ENCODE measurements at places on chromosomes 6 and 20.

DNA sequence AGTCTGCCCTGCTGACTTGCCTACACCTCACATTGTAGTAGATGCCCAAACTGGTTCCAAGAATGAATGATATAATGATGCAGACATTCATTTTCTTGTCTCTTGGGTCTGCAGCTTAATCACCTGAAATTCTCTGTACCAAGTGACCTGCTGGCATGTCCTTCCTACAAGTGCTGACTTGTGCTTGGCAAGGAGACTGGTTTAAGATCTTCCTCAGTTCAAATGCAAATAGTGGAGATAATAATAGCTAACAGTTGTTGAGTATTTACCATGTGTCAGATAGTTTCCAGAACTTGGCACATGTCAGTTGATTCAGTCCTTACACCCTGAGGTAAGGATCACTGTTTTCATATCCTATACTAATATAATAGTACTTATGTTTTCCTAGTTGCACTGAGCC, 223.4 kb downstream of the SLC24A3 start:
- DNase-seq: no peak

- no peak for DNase-seq
Observed at GRCh38 chr6:25504661-25505060, 147.4 kb upstream of the SCGN start.

- no peak for DNase-seq
Observed at GRCh38 chr6:31948753-31949413, 3.0 kb downstream of the CFB start.

- DNase-seq: no peak
Observed at GRCh38 chr6:39197922-39198500, 31.3 kb downstream of the KCNK5 start.

DNA sequence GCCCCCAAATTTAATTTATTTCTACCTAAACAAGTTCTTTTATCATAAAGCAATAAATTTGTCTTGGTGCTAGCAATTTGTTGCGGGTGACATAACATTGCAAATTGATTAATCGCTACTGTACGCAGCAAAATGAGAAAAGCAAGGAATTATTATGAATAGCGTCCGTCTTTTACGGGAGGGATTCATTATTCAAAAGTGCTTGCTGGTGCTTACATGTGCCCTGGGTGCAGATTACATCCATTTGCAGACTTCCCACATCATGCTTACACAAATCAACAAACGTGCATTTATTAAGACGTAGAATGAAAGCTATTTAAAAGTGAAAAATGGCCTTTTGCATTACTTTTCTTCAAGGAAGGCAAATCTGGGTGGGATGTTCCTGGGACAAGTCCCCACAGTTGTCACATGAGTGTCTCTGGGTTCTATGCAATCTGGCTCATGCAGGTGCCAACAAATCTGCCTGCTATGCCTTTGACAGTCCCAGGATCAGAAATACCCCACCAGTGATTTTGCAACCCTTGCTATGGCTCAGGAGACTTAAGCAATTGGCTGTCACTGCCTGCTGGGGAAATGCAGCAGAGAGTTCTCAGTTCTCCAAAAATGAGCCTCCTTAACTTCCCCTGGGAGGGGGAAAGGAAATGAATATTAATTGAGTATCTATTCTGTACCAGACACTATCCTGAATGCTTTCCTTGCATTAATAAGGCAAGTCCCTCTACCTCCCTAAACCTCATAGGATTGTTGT, 30.1 kb upstream of the MAFB start:
- no peak for DNase-seq

DNA sequence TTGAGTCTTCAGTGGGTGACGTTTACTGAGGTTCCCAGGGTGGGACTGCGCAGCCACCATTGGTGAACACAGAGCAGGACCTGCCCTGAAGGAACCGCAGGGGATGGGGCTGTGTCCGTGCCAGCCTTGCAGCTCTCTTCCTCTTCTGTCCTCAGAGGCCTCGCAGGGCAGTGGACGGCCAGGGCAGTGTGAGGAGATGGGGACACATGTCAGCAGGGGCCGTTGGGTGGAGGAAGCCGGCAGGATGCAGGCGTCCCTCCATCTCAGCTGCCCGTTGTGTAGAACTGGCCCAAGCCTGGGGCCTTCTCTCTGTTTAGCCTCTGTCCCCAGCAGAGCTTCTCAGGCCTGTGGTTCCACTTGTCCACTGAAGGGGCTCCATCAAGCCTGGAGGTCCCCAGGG, 53.6 kb upstream of the SMOC2 start:
- no peak for DNase-seq

DNA sequence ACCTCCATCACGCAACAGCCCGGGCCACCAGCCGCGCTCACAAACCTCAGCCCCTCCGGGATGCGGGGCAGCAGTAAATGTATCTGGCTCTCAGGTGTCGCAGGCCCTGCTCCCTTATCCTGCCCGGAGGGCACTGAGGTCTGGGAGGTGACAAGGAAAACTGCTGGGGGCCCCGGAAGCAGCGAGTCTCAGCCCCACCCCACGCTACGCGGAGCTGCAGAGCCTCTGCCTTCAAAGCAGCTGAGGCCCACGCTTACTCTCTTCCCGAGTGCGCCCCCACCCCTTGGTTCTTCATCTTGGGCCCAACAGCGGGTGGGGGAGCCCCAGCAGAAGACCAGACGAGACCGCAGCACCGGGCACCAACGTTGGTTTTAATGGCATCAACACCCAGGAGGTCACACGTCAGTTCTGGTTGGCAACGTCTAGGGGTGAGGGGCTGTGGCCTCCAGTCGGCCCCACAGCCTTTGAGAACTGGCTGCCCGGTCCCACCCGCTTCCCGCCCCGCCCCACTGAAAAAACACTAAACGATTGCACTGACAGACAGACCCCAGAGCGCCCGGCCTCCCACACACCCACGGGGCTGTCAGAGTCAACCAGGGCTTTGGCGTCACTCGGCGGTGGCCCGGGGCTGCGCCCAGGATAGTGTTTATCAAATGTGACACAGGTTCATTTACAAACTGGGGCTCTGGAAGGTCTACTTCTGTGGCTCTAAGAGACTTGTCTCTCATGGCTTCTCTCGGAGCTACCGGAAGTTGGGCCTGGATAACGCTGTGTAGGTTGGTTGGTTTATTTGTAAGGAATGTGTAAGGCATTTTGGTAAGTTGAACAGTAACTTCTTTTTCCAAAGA, 43.7 kb downstream of the DSTN start:
- no peak for DNase-seq

- no peak for DNase-seq
Observed at GRCh38 chr20:63747622-63748069, 8.1 kb downstream of the SLC2A4RG start.

- no peak for DNase-seq
Observed at GRCh38 chr6:130240232-130240631, 17.5 kb upstream of the SAMD3 start.

DNA sequence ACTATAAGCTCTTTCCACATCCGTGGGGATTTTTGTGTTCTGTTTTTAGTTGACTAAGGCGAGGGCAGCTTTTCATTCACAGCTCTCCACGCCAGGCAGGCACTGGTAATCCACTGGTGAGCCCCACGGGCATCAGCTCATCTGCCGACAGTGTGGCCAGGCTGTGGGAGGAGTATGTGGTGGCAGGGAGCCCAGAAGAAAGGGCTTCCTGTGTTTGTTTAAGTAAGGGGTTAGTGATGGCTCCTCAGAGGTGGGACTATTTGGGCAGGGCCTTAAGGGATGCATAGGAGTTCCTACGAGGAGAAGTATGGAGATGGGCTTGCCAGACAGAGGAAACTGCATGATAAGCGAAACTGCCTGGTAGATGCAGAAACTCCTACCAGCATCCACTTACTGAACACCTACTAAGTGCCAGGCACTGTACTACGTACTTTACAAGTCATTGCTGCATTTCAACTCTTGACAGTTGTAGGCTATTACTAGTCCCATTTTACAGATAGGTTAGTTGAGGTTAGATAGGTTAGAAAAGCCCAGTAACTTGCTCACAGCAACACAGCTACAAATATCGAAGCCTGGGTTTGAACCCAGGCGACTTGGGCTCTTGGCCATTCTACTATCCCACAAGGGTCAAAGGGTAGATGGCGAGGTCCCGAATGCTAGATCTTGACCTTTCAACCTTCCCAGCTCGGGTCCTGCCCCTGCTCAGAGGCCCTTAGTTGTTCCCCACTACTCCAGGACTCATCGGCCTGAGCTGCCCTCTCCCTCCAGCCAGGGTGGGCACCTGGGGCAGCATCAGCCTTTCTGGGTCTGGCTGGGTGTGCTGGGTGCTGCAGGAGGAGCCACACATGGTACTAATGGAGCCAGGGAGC, 55.1 kb downstream of the CEBPB start:
- DNase-seq: no peak

DNA sequence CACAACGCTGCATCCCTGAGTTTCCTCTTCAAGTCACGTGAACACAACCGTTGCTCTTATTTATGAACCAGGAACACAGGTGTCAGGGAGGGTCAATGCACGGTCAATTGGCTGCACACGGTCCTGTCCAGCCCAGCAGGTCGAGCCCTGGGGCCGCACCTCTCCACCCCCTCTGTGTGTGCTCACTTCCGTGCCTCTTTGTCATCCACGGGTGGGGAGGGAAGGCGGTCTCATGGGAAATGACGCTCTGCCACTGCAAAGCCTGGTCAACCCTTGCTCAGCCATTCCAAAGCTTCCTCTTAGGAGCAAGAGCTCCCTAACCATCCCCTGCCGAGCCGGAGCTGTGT, 38.7 kb downstream of the DACT2 start:
- DNase-seq: no peak

DNA sequence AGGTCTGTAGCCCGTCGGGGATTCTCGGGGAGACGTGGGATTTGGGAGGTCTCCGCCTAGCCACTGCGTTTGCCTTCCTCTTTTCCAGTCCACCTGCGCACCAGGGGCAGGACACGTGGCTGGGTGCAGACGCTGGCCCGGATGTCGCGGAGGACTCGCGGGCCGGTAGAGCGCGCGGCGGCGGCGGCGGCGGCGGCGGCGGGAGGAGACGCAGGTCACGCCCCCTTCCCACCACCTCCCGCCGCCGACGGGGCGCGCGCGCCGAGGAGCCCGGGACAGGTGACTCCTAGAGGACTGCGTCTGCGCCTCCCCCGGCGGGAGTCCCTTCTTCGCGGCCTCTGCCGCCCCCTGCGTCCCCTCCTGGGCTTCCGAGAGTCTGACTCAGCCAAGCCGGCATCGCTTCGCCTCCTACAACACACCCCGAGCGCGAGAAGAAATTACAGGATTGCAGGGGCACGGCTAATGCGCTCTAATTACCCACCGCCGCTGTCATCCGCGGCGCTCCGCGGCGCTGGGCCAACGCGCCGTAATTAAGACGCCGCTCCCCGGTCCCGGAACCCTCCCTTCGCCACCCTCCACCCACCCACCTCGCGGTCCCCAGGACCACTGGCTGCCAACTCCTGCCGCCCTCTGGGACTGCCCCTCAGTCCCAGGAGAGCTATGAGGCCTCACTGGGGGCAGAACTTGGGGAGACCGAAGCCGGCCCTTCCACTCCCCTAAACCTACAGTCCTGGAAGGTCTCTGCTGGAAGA, 124.5 kb downstream of the MRPL14 start:
- DNase-seq: peak; percentile 48

DNA sequence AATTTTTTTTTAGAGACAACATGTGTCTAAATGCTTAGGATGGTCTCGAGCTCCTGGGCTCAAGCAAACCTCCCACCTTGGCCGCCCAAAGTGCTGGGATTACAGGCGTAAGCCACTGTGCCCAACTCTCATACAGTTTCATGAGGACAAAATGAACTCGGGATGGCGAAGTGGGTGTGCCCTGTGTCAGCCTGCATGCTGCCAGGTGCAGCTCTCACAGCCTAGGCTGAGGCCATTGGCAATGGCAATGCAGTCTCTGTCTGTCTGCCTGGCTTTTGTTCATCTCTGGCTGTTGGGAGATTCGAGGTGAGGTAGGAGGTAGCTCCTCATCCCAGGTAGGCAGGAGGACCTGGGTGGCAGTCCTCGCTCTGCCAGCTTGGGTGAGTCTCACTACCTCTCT, 88.0 kb downstream of the CHMP4B start:
- DNase-seq: no peak

DNA sequence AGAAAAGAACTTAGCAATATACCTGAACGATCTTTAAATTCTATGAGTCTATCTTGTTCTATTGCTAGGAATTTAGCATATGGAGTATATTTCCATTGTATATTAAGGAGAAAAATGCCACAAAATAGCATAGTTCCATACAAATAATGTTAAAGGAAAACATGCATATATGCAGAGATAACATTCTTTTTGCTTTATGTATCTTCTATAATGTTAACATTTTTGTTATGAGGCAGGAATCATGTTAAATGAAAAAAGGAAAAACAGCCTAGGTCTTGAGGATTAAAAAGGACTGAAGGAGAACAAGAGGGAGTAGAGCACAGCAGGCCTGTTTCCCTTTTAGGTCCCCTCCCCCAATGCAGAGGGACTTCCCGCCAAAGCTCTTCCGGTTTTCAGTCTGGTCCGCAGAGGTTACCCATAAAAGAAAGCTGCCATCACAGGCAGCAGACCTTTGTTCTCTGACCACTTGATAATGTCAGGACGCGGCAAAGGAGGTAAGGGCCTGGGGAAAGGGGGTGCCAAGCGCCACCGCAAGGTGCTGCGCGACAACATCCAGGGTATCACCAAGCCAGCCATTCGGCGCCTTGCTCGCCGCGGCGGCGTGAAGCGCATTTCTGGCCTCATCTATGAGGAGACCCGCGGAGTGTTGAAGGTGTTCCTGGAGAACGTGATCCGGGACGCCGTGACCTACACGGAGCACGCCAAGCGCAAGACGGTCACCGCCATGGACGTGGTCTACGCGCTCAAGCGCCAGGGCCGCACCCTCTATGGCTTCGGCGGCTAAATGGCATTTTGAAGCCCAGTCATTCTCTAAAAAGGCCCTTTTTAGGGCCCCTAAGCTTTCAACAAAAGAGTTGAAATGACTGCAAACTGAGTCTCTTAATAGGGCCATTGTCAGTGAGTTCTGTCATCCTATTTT, 108.4 kb upstream of the PRSS16 start:
- DNase-seq: peak; percentile 67

- DNase-seq: no peak
Observed at GRCh38 chr6:304833-305370, 12.6 kb downstream of the DUSP22 start.

DNA sequence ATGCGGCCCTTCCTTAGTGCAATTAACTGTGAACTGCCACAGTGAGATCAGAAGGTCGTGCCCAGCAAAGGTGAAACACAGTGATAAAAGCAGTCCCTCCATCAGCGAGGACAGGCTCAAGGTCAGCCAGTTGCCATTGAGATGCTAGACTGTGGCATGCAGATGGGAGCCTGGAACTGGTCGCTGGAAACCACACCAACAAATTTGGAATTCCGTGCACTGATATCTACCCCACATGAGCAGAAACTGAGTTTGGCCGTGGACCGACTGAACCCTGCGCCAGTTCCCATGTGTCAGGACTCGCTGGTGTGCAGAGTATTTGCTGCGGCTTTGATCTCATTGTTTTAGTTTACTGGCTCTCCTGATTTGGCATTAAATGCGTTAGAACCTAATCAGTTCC, 125.6 kb upstream of the QKI start:
- DNase-seq: no peak

DNA sequence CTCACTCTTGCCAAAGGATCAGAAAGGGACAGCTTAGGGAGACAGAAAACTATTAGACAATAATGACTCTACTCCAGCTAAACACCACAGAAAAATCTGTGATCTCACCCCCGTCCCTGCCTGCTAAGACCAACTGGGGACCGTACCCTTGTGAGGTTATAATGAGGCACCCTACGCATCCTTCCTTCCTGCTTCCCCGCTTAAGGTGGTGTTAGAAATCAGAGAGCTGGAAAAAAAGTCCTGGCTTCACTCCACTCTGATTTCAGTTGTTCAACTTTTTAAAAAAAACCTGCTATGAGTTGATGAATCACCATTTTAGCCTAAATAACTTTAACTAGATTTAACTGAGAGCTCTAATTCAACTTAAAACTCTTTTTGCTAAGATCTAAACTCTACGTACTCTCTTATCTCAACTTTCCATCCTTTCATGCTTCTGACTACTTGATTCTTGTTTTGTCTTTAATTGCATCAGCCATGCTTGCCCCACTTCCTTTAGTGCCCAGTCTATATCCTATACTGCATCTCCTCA, 35.8 kb upstream of the TMEM14A start:
- no peak for DNase-seq

All from spinal cord (tissue), 10 donors.